ENCODE measurements at places on chromosomes 11 and 22. TPM values are rescaled to one million over a fixed set of nuclear protein-coding genes. Genes with fewer than 3 reads are reported as not detected.

- DNase-seq = no peak
Measured at GRCh38 chr11:125171974-125172373, 7.4 kb downstream of the PKNOX2 start.

GRCh38 chr22:48660790-48661740, 1166.6 kb downstream of the BRD1 start:
- DNase-seq = no peak

DNA sequence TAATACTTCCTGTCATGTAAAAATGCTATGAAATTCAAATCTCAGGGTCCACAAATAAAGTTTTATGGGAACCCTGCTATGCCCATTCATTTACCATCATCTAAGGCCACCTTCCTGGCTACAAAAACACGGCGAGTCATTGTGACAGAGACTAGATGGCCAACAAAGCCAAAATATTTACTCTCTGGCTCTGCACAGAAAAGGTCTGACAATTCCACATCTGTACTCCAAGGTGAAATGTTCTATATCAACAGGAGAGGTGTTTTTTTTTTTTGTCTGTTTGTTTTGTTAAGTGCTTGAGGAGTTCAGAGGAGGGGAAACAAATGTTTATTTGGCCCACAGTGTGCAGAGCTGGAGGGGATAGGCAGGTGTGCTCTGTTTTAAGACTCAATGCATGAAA, 18.6 kb upstream of the TMA7B start:
- no peak for DNase-seq

GRCh38 chr11:10373340-10373739, 68.5 kb downstream of the ADM start:
- no peak for DNase-seq

DNA sequence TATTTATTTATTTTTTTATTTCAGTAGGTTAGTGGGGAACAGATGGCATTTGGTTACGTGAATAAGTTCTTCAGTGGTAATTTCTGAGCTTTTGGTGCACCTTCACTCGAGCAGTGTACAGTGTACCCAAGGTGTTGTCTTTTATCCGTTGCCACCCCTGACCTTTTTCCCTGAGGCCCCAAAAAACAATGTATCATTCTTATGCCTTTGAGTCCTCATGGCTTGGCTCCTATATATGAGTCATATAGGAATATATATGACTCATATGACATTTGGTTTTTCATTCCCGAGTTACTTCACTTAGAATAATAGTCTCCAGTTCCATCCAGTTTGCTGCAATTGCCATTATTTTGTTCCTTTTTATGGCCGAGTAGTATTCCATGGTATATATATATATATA, 763.9 kb downstream of the NTM start:
- peak; percentile 45 for DNase-seq

DNA sequence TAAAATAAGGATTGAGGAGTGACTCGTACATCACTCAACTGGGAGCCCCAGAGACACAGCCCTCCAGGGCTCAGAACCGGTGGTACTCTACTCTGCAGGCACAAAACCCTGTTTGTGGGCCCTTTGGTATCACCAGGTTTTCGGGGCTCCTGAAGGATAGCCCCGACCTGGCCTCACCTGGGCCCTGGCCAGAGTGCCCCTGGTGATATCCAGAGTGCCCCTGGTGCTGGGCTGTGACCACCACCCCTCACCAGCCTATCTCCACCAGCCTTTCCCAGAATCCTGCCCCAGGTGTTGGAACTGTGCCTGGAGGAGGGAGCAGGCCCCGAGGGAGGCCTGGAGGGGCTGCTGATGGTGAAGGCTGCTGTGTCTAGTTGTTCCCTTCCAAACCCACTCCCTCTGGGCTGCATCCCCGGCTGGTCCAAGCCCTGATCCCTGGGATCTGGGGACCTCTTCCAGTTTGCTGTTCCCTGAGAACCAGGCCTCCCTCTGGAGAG, 2.2 kb upstream of the GGT5 start:
- DNase-seq = no peak

DNA sequence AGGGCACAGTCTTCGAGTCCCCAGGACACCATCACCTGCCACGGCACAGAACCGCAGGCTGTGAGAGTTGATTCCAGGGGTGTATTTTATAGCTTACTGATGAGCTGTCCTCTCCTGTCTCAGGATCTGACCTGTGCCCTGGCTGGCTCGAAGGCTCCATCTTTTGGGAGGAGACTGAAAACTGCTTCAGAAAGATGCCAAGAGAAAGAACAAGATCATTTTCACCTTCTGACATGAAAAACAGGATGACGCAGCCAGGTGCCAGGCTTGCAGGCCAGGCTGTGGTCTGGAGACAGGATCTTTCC, 2.2 kb downstream of the MRGPRD start:
- no peak for DNase-seq

GRCh38 chr22:43356881-43357280, 13.7 kb upstream of the SCUBE1 start:
- no peak for DNase-seq

GRCh38 chr11:9672918-9673317, 9.0 kb downstream of the SWAP70 start:
- DNase-seq = no peak

- DNase-seq = no peak
Measured at GRCh38 chr22:45069925-45070324, 60.1 kb upstream of the PHF21B start.

DNA sequence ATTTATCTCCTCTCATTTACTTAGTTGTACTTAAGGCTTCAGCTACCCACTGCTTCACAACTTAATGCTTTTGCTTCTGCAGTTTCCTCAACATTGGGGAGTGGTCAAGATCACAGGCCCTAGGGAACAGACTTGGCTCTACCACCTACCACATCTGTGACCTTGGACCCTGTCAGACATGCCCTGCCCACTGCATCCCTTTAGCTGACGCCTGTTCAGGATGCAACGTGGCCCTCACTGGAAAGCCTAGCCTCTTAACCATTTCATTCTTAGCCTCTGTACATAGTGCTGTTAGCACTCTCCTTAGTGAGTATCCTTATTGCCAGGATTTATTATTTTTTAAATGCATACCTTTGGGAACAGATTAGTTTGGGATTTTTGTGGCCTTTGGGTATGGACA, 34.4 kb downstream of the TNRC6B start:
- DNase-seq = no peak

- DNase-seq = no peak
Measured at GRCh38 chr22:37443086-37443485, 15.8 kb upstream of the ELFN2 start.

- no peak for DNase-seq
Measured at GRCh38 chr11:95680169-95680929, 109.2 kb downstream of the FAM76B start.

- no peak for DNase-seq
Measured at GRCh38 chr22:39524753-39525657, 4.6 kb downstream of the ATF4 start.

- DNase-seq = no peak
Measured at GRCh38 chr11:44596525-44597276, 31.2 kb downstream of the CD82 start.

GRCh38 chr11:61539831-61540357, 31.3 kb downstream of the LRRC10B start:
- DNase-seq = no peak

DNA sequence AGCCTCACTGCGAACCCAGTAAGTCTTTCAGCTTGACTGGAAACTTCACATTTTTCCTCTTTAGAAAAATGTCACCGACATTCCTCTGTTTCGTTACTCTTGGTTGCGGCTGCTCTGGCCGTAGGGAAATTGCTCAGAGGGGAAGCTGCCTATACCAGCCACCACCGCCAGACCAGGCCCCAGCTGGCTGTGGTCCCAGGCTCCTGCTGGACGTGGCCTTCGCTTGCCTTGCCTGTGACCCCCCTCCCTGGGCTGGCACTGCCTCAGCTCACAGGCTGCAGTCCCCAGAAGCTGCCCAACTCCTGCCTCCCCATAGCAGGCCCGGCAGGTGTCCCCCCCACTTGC, 197.8 kb downstream of the MN1 start:
- no peak for DNase-seq

- no peak for DNase-seq
Measured at GRCh38 chr11:88623531-88623930, 286.0 kb upstream of the CTSC start.

DNA sequence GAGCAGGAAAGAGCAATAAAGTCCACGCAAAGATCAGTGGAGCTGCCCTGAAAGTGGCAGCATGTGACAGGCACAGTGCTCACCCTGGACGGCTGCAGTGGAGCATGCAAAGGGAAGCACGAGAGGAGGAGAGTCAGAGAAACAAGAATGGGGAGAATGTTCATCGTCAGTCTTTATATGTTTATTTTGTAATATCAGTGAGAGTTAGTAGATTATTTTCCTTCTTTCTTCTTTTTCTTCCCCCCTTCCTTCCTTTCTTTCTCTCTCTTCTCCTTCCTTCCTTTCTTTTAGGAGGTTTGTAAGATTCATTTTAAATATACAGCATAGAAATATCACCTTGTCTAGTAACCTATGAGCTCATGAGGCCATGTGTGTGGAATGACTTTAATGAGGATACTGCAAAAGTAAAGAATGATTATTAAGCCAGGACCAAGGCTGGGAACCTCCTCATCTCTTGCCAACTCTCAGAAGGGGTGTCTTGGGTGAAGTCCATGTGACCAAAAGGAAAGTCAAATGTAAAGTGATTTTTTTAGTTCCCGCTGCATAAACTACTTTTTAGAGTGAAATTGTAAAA, 321.1 kb downstream of the AASDHPPT start:
- DNase-seq = peak; percentile 37

GRCh38 chr22:19844377-19845053, 10.2 kb downstream of the GNB1L start:
- peak; percentile 59 for DNase-seq

GRCh38 chr11:110473706-110474105, 44.0 kb downstream of the FDX1 start:
- DNase-seq = no peak

DNA sequence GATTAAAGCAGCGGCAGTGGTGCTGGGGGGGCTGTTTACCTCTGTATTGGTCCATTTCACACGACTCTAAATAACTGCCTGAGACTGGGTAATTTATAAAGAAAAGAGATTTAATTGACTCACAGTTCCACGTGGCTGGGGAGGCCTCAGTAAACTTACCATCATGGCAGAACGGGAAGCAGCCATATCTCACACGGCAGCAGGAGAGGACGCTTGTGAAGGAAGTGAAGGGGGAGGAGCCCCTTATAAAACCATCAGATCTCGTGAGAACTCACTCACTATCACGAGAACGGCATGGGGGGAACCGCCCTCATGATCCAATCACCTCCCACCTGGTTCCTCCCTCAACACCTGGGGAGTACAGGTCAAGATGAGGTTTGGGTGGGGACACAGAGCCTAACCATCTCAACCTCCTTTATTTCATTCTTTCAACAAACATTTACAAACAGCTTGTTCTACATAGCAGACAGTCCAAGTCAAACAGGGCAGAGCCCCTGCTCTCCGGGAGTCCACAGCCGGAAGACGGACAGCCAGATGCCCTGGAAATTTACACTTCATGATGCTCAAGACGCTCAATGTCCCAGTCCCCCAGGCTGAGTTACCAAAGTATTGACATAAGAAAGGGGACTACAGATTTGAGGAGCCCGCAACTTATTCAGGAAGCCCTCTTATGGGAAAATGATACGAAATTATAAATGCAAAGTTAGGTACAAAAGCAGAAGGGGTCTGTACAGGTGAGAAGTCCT, 26.3 kb upstream of the HMGXB4 start:
- no peak for DNase-seq

- peak; percentile 37 for DNase-seq
Measured at GRCh38 chr11:123062892-123063825, 1.2 kb upstream of the HSPA8 start.

- DNase-seq = no peak
Measured at GRCh38 chr11:614623-615503, 887 bp downstream of the IRF7 start.

- DNase-seq = no peak
Measured at GRCh38 chr11:70825893-70826540, 426.4 kb downstream of the SHANK2 start.

DNA sequence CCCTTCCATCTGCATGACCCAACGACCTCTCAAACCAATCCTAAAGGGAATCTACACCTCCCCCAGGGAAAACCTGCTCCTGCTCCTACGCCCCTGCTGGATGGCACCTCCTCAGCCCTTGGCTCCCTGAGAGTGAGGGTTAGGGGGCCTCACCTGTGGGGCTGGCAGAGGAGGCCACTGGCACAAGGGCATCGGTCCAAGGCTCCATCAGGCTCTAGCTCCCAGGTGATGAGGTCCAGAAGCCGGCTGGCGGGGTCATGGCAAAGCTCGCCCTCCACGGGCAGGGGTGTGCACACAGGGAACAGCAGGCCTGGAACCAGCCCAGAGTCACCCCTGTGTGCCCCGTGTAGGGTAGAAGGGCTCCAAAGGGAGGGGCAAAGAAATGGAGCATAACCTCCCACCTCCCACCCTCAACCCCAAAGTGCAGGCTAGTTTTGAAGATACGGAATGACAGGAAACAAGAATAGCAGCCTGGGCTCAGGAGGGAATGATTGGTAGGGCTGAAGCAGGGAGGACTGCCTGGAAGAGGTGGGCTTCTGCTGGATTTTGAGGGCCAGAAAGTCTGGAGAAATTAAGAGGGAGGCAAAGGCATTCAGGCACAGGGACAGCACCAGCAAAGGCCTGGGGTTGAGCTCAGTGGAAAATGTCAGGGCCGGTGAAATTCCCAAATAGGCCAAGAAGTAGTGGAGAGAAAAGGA, 42.6 kb downstream of the DKK3 start:
- no peak for DNase-seq

DNA sequence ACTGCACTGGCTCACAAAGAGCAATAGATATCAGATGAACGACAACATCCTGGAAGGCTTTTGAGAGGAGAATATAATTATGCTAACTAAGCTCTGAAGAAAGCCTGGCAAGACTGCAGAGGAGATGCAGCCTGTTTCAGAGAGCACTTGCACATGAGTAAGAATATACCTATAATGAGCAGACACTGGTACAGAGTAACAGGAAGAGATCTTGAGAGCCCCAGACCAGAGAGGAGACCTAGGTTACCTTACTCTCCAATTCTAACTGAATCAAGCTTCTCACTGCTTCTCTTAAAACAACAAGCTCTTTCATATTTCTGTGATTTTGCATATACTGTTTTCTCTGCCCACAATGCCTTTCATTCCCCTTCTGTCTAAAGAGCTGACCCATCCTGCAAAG, 66.5 kb downstream of the FAM168A start:
- DNase-seq = no peak

DNA sequence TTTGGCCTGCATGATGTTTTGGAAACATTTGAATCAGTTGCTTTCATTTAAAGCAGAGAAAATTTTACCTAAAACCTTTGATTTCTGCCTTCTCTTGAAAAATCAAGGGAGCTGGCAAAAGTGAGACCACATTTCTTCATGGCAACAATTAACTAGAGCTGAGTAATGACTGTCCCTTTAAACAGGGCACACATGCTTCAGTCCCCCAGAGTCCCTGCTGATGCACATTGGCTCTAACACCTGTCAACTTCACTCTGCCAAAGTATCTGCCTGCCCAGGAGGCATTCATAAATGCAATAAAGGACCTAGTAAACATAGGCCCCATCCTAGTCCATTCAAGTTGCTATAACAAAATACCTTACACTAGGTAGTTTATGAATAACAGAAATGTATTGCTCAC, 87.1 kb upstream of the LDLRAD3 start:
- no peak for DNase-seq

LMO1 gene
- not detected for total RNA-seq

OR4S1 gene
- total RNA-seq = not detected

KDM4E gene
- total RNA-seq = not detected

BDNF gene
- 61.8 TPM for total RNA-seq

SLC35E4 gene
- total RNA-seq = 6.1 TPM

ALDH3B1 gene
- 43.7 TPM for total RNA-seq

SH3BP1 gene
- 15.1 TPM for total RNA-seq

Measured in HFFc6 (cell line).